H9 (cell line): ENCODE measurements at places on chromosomes 11 and 22. TPM values are rescaled to one million over a fixed set of nuclear protein-coding genes. Genes with fewer than 3 reads are reported as not detected.

Gene CKAP5
- 172 and 190 TPM in 2 replicates for total RNA-seq

Gene CELSR1
- total RNA-seq: 21.2 and 22.6 TPM in 2 replicates

Gene SMTNL1
- 0.18 TPM in 1 of 2 replicates, not detected in the other for total RNA-seq

Gene UBE4A
- total RNA-seq: 33.0 and 33.7 TPM in 2 replicates

Gene MYOD1
- not detected in 2 replicates for total RNA-seq

Gene KCNE3
- 4.9 and 5.6 TPM in 2 replicates for total RNA-seq

Gene MMP26
- total RNA-seq: not detected in 2 replicates

Gene RTN4RL2
- total RNA-seq: 7.0 and 7.1 TPM in 2 replicates

Gene CDC42BPG
- total RNA-seq: 24.2 and 24.9 TPM in 2 replicates

Gene TAGLN
- total RNA-seq: 176 and 188 TPM in 2 replicates

DNA sequence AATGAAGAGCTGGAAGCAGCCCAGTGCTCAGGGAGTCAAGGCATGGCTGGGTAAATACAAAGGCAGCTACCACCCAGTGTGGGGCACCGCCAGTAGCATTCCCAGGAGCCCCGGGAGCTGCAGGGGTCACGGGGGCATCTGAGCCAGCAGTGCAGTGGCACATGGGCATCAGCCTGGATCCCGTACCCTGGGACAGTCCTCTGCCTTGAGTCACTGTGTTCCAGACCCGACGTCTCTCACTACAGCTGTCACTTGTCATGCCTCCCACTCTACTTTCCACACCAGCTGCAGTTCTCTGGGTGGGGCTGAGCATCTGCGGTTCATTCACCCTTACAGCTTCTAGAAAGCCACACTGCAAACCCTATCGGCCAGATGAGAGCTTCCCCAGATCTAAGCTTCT lies 29.6 kb downstream of the DHCR7 start:
- no peak for DNase-seq
- H3K27ac ChIP-seq: no peak overlapping the region
- no peaks in the 10 kb centered on the region for H3K36me3 ChIP-seq
- H3K4me3 ChIP-seq: no peak overlapping the region

DNA sequence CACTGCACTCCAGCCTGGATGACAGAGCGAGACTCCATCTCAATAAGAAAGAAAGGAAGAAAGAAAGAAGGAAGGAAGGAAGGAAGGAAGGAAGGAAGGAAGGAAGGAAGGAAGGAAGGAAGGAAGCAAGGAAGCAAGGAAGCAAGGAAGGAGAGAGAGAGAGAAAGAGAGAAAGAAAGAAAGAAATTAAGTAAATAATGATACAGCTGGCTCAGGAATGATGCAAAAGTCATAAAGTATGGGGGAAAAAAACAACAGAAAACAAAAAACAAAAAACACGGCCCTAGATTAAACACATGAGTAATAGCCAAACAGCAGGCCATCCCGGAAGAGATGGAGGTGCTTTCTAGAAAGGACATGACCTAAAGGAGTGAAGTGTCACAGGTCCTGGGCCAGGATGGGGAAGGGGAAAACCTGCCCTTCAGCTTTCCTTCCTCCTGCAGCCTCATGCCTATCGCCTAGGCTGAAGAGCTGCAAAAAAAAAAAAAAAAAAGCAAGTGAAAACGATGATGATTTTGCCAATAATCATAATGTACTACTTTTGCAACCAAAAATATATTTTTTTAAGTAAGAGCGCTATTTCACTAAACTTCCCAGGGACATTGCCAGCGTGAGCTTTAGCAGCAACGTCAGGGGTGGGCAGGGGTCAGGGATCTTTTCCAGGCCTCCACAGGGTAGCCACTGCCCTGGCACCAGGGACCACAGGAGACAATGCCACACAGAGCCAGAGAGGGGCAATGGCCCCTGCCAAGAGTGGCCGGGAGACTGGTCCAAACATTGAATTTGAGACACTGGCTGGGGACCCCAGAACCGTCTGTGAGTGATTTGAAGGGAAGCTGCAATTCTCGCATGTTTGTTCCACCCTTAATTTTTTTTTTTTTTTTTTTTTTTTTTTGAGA lies 28.2 kb upstream of the TMPRSS4 start:
- H3K27ac ChIP-seq: no peak overlapping the region
- H3K4me1 ChIP-seq: no peaks in the 10 kb centered on the region
- no peak for DNase-seq

GRCh38 chr11:122597511-122597910 lies 58.0 kb upstream of the UBASH3B start:
- H3K27ac ChIP-seq: no peak overlapping the region
- H3K4me3 ChIP-seq: no peak overlapping the region
- H3K27me3 ChIP-seq: no peaks in the 10 kb centered on the region

DNA sequence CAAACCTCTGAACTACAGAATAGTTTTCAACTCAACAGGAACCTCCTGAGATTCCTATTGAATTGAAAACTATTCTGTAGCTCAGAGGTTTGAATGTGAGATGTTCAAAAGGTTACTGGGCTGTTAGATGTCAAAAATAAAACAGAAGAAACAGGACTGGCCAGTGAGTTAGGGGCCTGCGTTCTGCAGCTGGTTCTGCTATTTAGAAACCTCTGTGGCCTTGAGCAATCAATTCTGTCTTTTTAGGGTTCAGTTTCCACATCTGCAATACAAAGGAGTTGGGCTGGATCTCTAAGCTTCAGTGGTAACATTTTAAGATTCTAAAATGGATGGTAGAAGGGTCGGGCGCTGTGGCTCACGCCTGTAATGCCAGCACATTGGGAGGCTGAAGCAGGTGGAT lies 55.8 kb downstream of the CLMP start:
- H3K4me3 ChIP-seq: no peak overlapping the region; the same call in 2 of the 3 replicates
- H3K36me3 ChIP-seq: no peaks in the 10 kb centered on the region
- no peaks in the 10 kb centered on the region for H3K27me3 ChIP-seq
- no peaks in the 10 kb centered on the region; the same call in 1 of the 2 replicates for H3K4me1 ChIP-seq
- no peak for DNase-seq
- H3K27ac ChIP-seq: no peak overlapping the region

DNA sequence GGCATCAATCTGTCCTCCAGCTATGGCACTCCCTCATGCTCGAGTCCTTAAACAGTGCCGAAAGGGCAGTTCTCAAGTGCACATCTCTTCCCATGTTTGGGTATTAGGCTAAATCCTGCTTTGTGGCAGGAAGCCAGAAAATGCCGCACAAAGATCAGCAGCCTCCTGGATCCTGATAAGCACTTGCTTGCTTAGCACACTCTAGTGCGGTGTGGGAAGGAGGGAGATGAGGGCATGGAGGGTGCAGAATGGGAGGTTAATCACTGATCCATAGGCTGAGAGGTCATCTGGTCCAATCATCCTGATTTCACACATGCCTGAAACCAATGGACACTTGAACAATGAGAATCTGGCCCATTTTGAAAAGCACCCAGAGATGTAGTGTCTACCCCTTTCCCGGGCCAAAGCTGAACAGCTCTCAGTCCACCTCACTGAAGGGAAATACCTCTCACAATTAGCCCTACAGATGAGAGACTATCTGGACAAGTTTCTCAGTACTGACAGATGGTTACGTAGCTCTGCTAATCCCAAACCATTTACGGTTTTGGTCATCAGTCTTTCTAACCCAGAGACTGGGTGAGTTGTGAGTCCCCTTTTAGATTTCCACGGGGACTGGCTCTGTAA lies 29.8 kb upstream of the CHRM4 start:
- no peaks in the 10 kb centered on the region for H3K4me1 ChIP-seq
- H3K4me3 ChIP-seq: no peak overlapping the region
- no peak overlapping the region for H3K27ac ChIP-seq
- DNase-seq: no peak

- DNase-seq: no peak
- no peak overlapping the region for H3K27ac ChIP-seq
- no peaks in the 10 kb centered on the region for H3K27me3 ChIP-seq
- no peak overlapping the region for H3K4me3 ChIP-seq
- no peaks in the 10 kb centered on the region for H3K4me1 ChIP-seq
- no peaks in the 10 kb centered on the region for H3K36me3 ChIP-seq
Measured at GRCh38 chr11:106473089-106473722, 395.7 kb downstream of the AASDHPPT start.

DNA sequence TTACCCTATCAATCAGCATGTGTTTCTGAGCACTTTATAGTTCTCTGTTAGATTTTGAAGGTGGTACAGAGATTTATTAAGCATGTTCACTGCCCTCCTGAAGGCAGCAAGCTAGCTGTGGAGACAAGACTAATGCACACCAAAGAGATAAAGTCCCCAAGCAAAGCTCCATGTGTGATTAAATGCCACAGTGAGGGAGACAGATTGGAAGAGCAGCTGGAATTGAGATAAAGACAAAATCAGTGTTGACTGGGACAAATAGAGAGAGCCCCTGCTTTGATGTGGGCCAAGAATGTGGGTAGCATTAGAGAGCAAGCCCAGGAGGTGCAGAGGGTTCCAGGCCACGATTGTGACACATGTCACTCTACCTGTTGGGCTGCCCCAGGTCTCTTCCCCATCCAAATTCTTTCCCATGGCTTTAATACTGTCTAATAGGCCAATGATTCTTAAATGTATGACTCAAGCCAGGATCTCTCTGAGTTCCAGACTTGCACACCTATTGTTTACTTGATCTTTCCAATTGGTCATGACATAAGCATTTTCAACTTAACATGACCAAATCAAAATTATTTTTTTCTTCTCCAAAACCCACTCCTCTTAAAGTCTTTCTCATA lies 60.1 kb upstream of the ZC3H12C start:
- DNase-seq: no peak
- no peak overlapping the region for H3K27ac ChIP-seq
- H3K4me1 ChIP-seq: no peaks in the 10 kb centered on the region; the same call in 1 of the 2 replicates
- H3K4me3 ChIP-seq: no peak overlapping the region

DNA sequence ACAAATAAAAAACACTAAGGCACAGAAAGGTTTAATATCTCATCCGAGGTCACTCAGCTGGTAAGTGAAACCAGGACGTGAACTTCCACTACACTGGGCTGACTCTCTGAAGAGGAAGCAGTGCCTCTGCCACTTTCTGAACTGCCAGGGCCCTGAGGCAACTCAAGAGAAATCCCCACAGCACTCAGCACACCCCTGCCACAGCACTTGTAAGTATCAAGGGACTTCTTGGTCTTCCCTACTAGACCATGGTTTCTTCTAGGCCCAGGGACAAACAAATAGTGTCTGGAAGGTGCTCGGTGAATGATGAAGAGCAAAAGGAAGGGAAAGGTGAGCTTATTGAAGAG lies 49.7 kb downstream of the RPL27A start:
- no peak for DNase-seq
- no peaks in the 10 kb centered on the region; the same call in 1 of the 2 replicates for H3K4me1 ChIP-seq
- no peaks in the 10 kb centered on the region for H3K36me3 ChIP-seq
- H3K4me3 ChIP-seq: no peak overlapping the region

DNA sequence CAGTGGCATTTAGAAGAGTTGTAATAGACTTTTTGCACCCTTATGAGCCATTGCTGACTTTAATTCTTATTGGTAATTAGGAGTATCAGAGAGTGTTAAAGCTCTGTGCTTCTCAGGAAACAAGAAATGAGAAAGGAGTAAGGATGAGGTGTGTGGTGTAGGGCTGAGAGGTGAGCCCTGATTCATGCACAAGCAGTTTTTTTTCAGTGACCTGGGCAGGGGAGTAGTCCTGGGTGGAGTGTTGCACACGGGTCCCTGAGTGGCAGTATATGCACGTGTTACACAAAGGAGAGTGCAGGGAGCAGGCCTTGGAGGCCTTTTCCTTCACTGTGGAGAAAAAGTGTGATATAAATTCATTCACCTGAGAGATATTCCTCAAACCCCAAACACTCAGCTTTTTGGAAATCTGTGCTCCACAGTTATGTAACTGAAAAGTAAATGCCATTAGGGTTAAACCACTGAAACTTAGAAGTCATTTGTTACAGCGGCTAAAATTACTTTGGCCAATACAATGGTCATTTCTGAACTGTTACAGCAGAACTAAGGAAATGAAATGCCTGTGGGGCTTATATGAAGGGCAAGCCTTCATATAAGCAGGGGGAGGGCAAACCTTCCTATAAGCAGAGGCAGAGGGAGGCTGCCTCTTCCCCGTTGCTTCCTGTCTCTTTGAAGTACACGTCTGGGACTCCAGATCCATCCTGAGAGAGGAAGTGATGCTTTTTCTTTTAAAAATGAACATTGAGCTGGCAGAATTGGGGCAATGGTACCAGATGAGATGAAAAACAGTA lies 62.6 kb upstream of the OLFML1 start:
- no peak overlapping the region for H3K4me3 ChIP-seq
- H3K4me1 ChIP-seq: 0 out of 2 replicates have a peak, but pooled peaks cover 5% of the 10 kb centered on the region
- no peak overlapping the region for H3K27ac ChIP-seq
- DNase-seq: no peak
- H3K27me3 ChIP-seq: no peaks in the 10 kb centered on the region; the same call in 1 of the 2 replicates

DNA sequence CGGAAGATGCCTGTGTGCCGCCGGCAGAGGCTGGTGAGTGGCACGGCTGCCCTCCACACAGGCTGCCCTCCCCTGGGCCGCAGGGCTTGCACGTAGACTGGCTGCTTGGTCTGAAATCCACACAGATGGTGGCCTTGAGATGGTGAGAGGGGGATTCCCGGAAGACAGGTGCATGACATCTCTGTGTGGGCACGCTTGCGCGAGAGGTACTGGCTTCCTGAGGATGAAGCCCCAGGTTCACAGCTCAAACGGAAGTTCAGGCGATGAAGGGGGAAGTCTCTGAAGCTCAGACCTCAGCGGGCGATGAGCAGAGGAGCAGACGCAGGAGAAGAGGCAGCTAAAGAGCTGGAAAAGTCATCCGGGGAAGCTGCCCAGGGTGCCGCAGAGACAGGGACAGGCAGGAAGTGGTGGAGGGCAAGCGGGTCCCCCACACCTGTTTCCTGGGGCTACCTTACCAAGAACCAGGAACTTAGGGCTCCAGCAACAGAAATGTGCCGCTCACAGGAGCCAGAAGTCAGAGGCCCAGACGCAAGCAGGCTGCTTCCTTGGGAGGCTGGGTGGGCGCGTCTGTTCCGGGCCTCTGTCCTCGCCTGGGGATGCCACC lies 7.2 kb downstream of the CRELD2 start:
- DNase-seq: no peak
- no peak overlapping the region for H3K27ac ChIP-seq
- H3K4me1 ChIP-seq: no peaks in the 10 kb centered on the region
- no peak overlapping the region for H3K4me3 ChIP-seq

DNA sequence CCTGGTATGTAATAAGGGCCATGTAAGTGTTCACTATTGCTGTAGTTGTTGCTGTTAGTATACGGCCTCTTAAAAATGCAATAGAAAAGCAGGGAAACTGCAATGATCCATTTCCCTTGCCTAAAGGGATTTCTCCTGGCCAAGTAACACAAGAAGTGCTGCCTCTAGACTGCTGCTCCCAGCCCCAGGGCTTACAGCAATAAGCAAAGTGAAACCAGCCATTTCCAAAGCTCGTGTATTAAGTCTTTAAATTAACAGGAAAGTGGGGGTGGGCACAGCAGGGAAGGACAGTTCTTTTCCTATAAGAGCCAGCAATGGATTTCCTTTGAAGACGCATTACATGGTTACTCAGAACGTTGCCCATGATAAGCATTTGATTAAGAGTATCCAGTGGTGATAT lies 36.9 kb upstream of the WT1 start:
- no peaks in the 10 kb centered on the region for H3K36me3 ChIP-seq
- H3K27ac ChIP-seq: no peak overlapping the region
- H3K4me1 ChIP-seq: no peaks in the 10 kb centered on the region

DNA sequence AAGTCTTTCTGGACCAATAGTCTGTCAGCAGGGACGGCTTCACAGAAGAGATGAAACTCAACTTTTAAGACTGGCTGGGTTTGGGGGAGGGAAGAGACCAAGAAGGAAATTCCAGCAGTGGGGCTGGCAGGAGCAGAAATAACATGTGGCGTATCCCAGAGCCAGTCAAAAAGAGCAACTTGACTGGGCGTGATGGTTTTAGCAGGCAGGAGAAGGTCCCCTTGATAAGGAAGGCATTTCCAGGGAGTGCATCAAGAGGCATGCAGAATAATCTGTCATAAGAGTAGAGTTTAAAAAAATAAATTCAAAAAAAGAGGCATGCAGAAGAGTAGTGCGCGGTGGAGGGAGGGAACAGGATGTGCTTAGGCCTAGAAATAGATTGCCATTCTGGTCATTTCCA lies 52.5 kb downstream of the C22orf31 start:
- peaks cover 19% of the 10 kb centered on the region; the same call in 1 of the 2 replicates for H3K36me3 ChIP-seq
- no peaks in the 10 kb centered on the region for H3K27me3 ChIP-seq
- peaks cover 5% of the 10 kb centered on the region for H3K4me1 ChIP-seq
